ENCODE measurements at places on chromosomes 11 and 22.

GRCh38 chr11:35909511-35910265 is 34.2 kb upstream of the LDLRAD3 start:
- H3K4me3 ChIP-seq, result no peak overlapping the region
- H3K4me1 ChIP-seq, result no peaks in the 10 kb centered on the region
- no peaks in the 10 kb centered on the region for H3K36me3 ChIP-seq

DNA sequence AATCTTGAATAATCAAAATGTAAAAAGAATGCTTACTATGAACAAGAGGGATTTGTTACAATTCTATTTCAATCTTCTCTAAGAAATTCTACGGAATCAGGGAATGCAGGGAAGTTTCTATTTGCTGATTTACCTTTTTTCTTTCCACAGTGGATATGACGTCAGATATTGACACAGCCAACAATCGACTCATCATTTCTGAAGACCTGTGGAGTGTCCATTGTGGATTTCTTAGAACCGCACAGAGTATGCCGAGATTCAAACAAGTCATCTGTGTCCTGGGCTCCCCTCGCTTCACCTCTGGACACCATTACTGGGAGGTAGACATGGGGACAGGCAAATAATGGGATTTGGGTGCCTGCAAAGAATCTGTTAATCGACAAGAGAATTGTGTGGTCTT is 4.1 kb upstream of the RFPL1 start:
- DNase-seq, result no peak
- no peak overlapping the region for H3K27ac ChIP-seq
- H3K4me3 ChIP-seq, result no peak overlapping the region
- no peaks in the 10 kb centered on the region for H3K27me3 ChIP-seq

GRCh38 chr11:99327066-99327465 is 306.3 kb downstream of the CNTN5 start:
- H3K27me3 ChIP-seq, result no peaks in the 10 kb centered on the region
- no peaks in the 10 kb centered on the region for H3K36me3 ChIP-seq
- no peaks in the 10 kb centered on the region for H3K4me1 ChIP-seq
- H3K27ac ChIP-seq, result no peak overlapping the region

- no peak overlapping the region for H3K27ac ChIP-seq
- H3K36me3 ChIP-seq, result no peaks in the 10 kb centered on the region
- DNase-seq, result no peak
- H3K4me1 ChIP-seq, result no peaks in the 10 kb centered on the region
- no peaks in the 10 kb centered on the region for H3K27me3 ChIP-seq
Observed at GRCh38 chr22:48925450-48925849, 902.2 kb downstream of the BRD1 start.

- no peak overlapping the region for H3K4me3 ChIP-seq
- H3K36me3 ChIP-seq, result no peaks in the 10 kb centered on the region
- no peaks in the 10 kb centered on the region for H3K27me3 ChIP-seq
Observed at GRCh38 chr11:27423125-27423524, 49.5 kb downstream of the LGR4 start.

DNA sequence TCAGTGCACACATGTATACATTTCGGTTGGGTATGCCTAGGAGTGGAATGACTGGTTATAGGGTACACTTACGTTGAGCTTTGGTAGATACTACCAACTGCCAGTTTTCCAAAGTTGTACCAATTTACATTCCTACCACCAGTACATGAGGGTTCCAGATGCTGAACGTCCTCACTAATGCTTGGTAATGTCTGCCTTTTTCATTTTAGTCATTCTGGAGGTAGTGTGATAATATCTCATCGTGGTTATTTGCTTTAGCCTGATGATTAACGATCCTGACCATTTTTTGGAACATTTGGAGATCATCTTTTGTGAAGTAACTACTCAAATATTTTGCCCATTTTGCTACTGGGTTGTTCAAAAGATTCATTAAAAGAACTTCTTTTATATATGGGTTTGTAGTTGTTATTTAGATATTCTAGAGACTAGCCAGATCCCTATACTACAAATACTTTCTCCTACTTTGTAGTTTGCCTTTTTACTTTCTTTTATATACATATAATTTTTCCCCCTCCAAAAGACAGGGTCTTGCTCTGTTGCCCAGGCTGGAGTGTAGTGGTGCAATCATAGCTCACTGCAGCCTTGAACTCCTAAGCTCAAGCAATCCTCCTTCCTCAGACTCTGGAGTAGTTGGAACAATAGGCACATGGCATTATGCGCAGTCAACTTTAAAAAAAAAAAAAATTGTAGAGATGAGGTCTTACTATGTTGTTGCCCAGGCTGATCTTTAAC is 62.1 kb downstream of the RBFOX2 start:
- no peak overlapping the region for H3K4me3 ChIP-seq
- peaks cover 62% of the 10 kb centered on the region for H3K4me1 ChIP-seq
- no peaks in the 10 kb centered on the region for H3K27me3 ChIP-seq
- DNase-seq, result no peak
- no peak overlapping the region for H3K27ac ChIP-seq

DNA sequence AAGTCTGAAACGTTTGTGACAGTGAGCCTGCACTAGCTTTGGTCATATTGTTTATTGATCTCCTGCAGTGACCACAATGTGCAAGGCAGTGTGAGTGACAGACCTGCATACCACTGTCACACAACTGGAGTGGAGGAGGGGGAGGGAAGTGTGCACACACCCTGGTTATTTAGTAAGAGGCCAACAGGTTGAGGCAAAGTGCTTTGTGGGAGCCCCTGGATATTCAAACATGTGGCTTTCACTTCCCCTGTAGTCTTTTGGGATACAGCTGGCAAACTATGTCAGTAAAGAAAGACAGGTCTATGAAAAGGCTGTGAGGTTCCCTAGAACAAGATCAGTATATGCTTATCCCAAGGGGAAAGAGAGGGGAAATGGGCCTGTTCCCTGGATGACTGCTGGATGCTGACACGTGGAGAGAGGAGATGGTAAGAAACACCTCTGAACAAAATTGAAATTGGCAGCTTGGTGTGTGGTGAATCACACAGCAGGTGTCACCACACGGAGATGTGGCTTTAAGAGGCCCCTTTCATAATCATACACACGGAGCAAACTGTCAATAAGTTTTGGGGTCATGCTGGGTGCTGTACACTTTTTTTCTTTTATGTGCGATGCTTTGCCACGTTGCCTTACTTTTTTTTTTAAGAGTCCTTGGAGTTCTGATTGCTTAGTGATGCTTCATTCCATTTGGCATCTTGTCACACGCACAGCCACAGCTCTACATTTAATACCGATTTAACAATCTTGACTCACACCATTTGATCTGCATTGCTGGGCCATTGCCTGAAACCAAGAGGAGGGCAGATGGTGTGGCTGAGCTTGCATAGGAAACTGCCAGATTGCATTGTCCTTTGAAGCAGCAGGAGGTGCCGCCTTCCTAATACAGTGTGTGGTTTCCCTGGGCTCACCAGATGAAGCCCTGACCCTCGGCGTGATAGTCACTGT is 11.3 kb downstream of the OSBP2 start:
- DNase-seq, result no peak
- no peaks in the 10 kb centered on the region for H3K36me3 ChIP-seq
- no peak overlapping the region for H3K27ac ChIP-seq
- H3K27me3 ChIP-seq, result no peaks in the 10 kb centered on the region

GRCh38 chr22:41273128-41273527 is 12.9 kb downstream of the RANGAP1 start:
- no peak overlapping the region for H3K27ac ChIP-seq
- peaks cover 93% of the 10 kb centered on the region for H3K36me3 ChIP-seq
- no peaks in the 10 kb centered on the region for H3K4me1 ChIP-seq
- H3K27me3 ChIP-seq, result no peaks in the 10 kb centered on the region
- H3K4me3 ChIP-seq, result no peak overlapping the region
